ENCODE measurements at places on chromosomes 4 and X. TPM values are rescaled to one million over a fixed set of nuclear protein-coding genes. Genes with fewer than 3 reads are reported as not detected.

The OTUD4 gene
- total RNA-seq = 103 TPM

The ZFP42 gene
- not detected for total RNA-seq

The DNAAF6 gene
- not detected for total RNA-seq

The TEX13D gene
- not detected for total RNA-seq

The BGN gene
- total RNA-seq = 0.30 TPM

The CENPVL2 gene
- total RNA-seq = not detected

The TMEM185A gene
- 15.7 TPM for total RNA-seq

The ASB12 gene
- not detected for total RNA-seq

The CSAG3 gene
- not detected for total RNA-seq

The SRPX2 gene
- not detected for total RNA-seq

The USP38 gene
- 31.7 TPM for total RNA-seq

The ZIC3 gene
- not detected for total RNA-seq

The MAGEA3 gene
- total RNA-seq = not detected

The KLHL8 gene
- 16.4 TPM for total RNA-seq

The ERAS gene
- not detected for total RNA-seq

The PASD1 gene
- total RNA-seq = not detected

The ADAD1 gene
- total RNA-seq = not detected

The STPG2 gene
- total RNA-seq = not detected

The EDNRA gene
- not detected for total RNA-seq

The TCEAL7 gene
- not detected for total RNA-seq

The GABRA4 gene
- not detected for total RNA-seq

The TENM3 gene
- total RNA-seq = 0.14 TPM

The GPC3 gene
- total RNA-seq = 0.46 TPM

The H2AZ1 gene
- total RNA-seq = 388 TPM

The FATE1 gene
- not detected for total RNA-seq

The CFAP99 gene
- total RNA-seq = not detected

The AFF1 gene
- total RNA-seq = 26.5 TPM

The ADH1B gene
- 0.91 TPM for total RNA-seq

The GJB1 gene
- total RNA-seq = not detected

The H2BW1 gene
- total RNA-seq = not detected

The DMP1 gene
- not detected for total RNA-seq

The VCX2 gene
- not detected for total RNA-seq

The SSX2 gene
- total RNA-seq = 0.23 TPM

The KLB gene
- total RNA-seq = not detected

The WNK3 gene
- total RNA-seq = 0.35 TPM

The STAG2 gene
- 79.5 TPM for total RNA-seq
